Activated T-helper 1 cell treated with anti-CD3 and anti-CD28 coated beads, Interleukin-12 subunit alpha, Interleukin-12 subunit beta, Interleukin-2, Interleukin-4 antibody, amounts not matched to agents 30 ng/mL and 10 ng/mL and 1 ng/mL, durations not matched to agents 14 hours and 24 hours and 36 hours (primary cell): ENCODE measurements at places on chromosomes 7 and 10. TPM values are rescaled to one million over a fixed set of nuclear protein-coding genes. Genes with fewer than 3 reads are reported as not detected.

Gene SPDYE9
- not detected in 2 replicates for total RNA-seq

- DNase-seq, result peak; percentile 48
Observed at GRCh38 chr10:48658243-48658974, 26.3 kb upstream of the WDFY4 start.

GRCh38 chr7:145915679-145916078, 200.9 kb upstream of the CNTNAP2 start:
- DNase-seq, result no peak

DNA sequence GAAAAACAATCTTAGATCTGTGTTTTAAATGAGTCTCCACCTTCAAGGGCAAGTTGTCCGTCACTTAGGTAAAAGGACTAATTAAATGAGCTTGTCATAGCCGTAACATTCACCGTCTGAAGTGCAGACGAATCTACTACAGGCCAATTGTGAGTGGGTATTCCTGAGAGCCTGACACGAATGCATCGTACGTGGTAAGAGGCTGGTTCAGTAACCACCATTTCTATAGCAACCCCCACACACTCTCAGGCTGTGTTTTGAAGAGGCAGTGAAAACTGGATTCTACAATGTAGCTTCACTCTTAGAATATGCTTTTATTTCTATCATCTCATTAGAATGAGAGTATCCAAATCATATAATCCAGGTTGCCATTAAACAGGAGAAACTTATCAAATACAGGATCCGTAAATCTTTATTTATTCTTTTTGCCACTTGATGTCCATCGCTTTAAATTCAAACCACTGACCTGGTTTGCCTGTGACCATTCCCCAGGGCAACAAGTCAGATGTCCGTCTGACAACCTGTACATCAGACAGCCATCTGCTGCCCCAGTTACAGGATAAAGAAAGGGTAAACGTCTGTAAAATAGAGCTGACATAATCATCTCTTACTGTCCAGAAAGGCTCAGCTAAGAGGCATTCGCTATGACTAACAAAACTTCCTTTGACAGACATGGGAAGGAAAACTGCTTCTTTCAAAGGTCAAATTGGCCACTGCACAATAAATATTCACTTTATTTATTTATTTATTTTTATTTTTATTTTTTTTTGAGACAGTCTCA, 70.3 kb upstream of the NMT2 start:
- DNase-seq, result no peak

Gene ANKRD30A
- total RNA-seq, result not detected in 2 replicates

GRCh38 chr10:63384001-63384400, 81.8 kb downstream of the JMJD1C start:
- DNase-seq, result no peak

DNA sequence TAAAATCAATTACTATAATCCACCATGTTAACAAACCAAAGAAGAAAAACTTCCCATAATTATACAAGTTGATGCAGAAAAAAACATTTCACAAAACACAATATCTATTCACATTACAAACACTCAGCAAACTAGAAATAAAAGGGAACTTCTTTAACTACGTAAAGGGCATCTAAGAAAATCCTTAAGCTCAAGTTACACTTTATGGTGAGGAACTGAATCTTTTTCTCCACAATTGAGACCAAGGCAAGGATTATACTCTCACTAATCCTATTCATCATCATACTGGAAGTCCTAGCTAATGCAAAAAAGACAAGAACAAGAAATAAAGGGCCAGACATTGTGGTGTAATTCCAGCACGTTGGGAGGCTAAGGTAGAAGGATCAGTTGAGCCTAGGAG, 159.9 kb downstream of the ZNF365 start:
- no peak for DNase-seq

- DNase-seq, result no peak
Observed at GRCh38 chr7:725223-726005, 1.1 kb upstream of the DNAAF5 start.

Gene TAS2R4
- 0.78 and 0.86 TPM in 2 replicates for total RNA-seq

Gene SH2D4B
- 0.18 and 0.20 TPM in 2 replicates for total RNA-seq

- peak; percentile 30 for DNase-seq
Observed at GRCh38 chr7:24812305-24812945, 55.2 kb upstream of the GSDME start.

DNA sequence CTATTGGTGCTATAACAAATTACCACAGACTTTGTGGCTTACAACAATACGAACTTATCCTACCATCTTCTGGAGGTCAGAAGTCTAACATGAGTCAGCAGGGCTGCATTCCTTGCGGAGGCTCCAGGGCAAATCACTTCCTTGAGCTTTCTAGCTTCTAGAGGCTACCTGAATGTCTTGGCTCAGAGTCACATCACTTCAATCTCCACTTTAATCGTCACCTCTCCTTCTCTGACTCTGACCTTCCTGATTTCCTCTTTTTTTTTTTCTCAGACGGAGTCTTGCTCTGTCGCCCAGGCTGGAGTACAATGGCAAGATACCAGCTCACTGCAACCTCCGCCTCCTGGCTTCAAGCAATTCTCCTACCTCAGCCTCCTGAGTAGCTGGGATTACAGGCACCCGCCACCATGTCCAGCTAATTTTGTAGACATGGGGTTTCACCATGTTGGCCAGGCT, 44.6 kb upstream of the ANAPC16 start:
- no peak for DNase-seq

Gene AGMO
- total RNA-seq, result not detected in 2 replicates

- no peak for DNase-seq
Observed at GRCh38 chr7:108138911-108139310, 8.8 kb upstream of the LAMB4 start.

DNA sequence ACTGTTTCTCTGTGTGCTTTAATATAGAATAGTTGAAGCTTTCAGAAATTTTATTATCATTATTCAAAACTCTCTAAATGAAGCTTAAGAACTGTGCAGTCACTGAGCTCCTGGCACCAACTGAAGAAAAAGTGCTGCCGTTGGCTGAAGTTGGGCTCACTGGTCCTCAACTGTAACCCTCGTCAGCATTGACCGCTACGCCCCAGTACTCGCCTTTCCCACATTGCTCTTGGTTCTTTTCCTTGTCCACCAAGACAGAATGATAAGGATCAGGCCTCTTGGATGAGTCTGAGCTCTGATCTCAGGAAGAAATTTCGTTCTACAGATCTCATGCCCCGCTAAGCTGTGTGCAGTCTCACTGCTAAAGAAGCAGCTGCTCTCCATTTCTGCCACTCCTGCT, 7.9 kb upstream of the TAF3 start:
- DNase-seq, result no peak

Gene SRRM3
- not detected in 2 replicates for total RNA-seq

- no peak for DNase-seq
Observed at GRCh38 chr10:77179015-77179695, 458.5 kb downstream of the KCNMA1 start.

DNA sequence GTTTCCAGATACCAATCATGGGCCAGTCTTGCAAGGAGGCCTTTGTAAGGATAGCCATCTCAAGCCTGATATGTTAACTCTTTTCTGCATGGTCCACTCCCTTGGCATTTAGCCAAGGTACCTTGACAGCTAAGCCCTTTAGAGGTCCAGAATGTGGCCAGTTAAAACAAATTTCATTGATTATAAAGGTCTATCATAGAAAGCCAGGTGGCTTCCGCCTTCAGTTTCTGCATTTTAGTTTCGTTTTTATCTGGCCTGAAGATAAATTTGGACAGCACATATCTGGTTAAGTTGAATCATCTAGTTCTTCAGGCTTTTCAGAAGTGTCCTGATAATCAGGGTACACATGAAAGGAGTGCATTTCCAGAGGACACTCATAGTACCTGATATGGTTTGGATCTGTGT, 30.7 kb downstream of the ANKIB1 start:
- DNase-seq, result no peak

GRCh38 chr7:151843181-151843580, 33.7 kb downstream of the PRKAG2 start:
- no peak for DNase-seq

Gene DYNC1I1
- total RNA-seq, result not detected in 2 replicates

- DNase-seq, result no peak
Observed at GRCh38 chr10:80694930-80695329, 157.2 kb downstream of the SH2D4B start.

GRCh38 chr10:14481752-14482151, 151.0 kb upstream of the FRMD4A start:
- no peak for DNase-seq

Gene GALNT17
- total RNA-seq, result not detected in 2 replicates

Gene NEURL1
- 3.4 and 3.6 TPM in 2 replicates for total RNA-seq

- no peak for DNase-seq
Observed at GRCh38 chr7:391961-392524, 102.1 kb downstream of the FOXL3 start.

DNA sequence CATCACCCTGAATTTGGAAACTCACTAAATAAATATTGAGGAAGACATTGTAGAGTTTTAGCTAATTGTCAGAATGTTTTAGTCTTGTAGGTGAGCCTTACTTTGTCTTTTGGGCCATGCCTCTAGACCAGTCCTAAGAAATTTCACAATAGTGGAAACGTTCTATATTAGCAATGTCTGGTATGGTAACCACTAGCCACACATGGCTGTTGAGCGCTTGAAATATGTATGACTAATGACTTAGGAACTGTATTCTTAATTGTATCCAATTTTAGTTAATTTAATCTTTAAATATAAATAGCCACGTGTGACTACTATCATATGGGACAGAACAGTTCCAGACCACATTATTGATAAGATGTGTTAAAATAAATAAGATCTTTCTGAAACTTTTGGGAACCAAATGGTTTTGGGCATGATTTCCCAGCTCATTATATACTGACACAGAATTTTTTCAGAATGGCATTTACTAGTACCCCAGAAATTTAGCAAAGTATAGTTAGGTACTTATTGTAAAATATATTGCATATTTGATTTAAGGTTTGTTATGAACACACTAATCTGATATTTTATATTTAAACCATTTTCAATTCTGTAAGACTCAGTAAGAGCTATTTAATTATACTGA, 95.0 kb downstream of the VPS50 start:
- no peak for DNase-seq

Gene FAM25C
- total RNA-seq, result not detected in 2 replicates

DNA sequence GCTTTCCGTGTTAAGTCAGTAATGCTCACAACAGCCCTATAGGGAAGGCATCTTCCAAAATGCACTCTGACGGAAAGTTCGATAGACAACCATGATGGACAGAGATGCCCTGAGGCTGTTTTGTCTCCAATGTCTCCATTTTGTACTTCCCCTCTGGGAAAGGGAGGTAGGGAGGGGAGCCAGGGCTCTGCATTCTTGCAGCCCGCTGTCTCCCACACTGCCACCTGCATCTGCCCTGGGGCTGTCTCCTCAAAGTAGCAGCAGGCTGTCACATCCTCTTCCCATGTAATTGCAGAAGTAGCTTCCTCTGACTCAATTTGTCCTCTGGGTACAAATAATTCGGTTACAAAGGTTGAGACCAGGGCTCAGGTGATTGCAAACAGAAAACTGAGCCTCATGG, 131.4 kb downstream of the GPAM start:
- no peak for DNase-seq

Gene TAS2R5
- total RNA-seq, result 0.67 and 0.98 TPM in 2 replicates
